ENCODE measurements at places on chromosomes 6 and 20.
A peak's percentile ranks its signal among the peaks of the same experiment; 100 is the strongest.

GRCh38 chr20:58424218-58424969 lies 35.4 kb downstream of the VAPB start:
- no peak for DNase-seq

DNA sequence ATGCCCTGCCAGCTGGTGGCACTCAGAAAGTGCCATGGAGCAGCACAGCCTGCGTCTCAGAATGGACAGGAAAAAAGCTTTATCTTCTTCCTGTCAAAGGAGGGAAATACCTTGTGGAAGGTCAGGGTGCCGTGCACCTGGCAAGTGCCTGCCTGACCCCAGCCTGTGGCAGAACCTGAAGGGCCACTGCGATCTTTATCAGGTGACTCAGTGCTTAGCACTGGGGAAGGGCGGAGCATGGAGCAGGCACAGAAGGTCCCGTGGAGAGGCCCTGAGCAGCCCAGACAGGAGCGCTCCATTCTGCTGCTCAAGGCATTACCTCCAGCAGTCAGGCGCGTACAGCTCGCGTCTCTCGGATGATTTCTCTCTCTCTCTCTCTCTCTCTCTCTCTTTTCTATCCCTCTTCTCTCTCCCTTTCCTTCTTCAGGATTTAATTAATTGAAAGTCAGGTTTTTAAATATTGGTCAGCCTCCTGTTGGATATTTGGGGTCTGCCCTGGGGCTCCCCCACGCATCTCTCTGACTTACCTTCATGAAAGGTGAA lies 31.7 kb downstream of the FOXC1 start:
- no peak for DNase-seq

DNA sequence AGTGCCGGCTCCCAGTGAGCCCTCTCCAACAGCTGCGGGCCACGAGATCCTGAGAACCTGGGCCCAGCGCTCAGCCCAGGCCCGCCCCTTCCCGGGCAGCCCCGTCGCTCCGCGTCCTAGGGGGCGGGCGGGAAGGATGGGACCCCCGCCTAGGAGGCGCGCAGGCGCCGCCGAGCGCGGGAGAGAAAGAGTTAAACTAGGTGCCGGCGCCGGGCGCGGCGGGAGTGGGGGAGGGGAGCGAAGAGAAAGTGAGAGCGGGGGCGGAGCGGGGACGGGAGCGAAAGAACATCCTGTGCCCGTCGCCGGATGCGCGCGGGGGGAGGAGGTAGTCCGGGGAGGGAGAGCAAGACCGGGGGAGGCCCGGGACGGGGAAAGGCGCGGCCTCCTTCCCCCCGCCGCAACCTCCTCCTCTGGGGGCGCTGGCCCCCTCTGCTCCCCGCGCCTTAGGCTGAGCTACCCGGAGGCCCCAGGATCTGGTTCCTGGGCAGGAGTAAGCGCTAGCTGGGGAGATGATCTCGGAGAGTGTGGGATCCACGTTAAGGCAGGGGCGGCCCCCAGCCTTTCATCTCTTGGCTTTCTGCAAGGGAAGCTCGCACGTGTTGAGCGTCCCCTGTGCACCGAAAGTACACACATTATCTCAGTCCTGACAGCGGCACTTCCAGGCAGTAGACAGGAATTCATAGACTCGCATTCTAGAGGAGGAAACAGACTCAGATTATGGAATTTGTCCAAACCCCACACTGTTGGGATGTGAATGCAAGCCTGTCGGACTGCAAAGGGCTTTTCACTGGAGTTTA lies 4.9 kb upstream of the ARMC12 start:
- peak; percentile 95 for DNase-seq

DNA sequence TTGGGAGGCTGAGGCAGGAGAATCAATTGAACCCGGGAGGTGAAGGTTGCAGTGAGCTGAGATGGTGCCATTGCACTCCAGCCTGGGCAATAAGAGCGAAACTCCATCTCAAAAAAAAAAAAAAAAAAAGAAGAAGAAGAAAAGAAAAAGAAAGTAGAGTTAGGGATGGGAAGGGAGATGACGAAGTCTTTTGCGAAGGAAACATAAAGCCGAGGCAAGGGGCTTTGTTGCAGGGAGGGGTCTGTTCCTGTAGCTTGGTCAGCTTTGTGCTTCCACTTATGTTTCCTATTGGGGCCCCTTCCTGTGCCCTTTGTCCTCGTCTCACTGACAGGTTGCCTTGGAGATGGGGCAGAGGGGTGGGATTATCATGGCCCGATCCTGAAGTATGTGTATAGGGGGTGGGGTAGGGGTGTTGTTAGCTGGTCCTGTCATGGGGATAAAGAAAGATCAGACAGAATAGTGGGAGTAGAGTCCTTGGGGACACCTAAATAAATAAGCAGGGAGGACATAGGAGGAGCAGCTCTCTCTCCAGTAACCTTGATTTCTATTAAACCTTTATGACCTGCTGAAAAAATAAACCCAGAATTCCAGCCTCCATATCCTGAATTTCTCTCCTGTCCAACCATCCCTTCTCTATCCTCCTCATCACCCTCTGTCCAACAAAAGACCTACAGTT lies 1.1 kb upstream of the CLIC1 start:
- no peak for DNase-seq

Data from activated gamma-delta T cell treated with Interleukin-2 at 50 U/mL for 16 hours (primary cell).